ENCODE measurements at places on chromosomes 6 and 20. TPM values are rescaled to one million over a fixed set of nuclear protein-coding genes. Genes with fewer than 3 reads are reported as not detected.

The SULF2 gene
- total RNA-seq: 3.5 TPM

The PPP1R3G gene
- 8.7 TPM for total RNA-seq

The TBX18 gene
- total RNA-seq: 37.5 TPM

The TSPO2 gene
- not detected for total RNA-seq

The AIF1 gene
- not detected for total RNA-seq

The FAM83B gene
- 0.28 TPM for total RNA-seq

The NOX3 gene
- total RNA-seq: not detected

The IRF4 gene
- total RNA-seq: 0.28 TPM

The ETV7 gene
- 2.0 TPM for total RNA-seq

The BCAS1 gene
- total RNA-seq: 0.19 TPM

The KIAA1755 gene
- total RNA-seq: 2.5 TPM

The RIPOR3 gene
- 13.2 TPM for total RNA-seq

The BMP6 gene
- 22.0 TPM for total RNA-seq

The CST5 gene
- total RNA-seq: not detected

The TRERF1 gene
- 2.9 TPM for total RNA-seq

The ANKRD6 gene
- 2.5 TPM for total RNA-seq

The VARS1 gene
- total RNA-seq: 91.3 TPM

The DEFB124 gene
- not detected for total RNA-seq

The SFTA2 gene
- not detected for total RNA-seq

All from regular cardiac myocyte (primary cell).